ENCODE measurements at places on chromosomes 1 and 21.
A peak's percentile ranks its signal among the peaks of the same experiment; 100 is the strongest.

GRCh38 chr1:167145965-167146364, 52.1 kb downstream of the STYXL2 start:
- no peak for DNase-seq

DNA sequence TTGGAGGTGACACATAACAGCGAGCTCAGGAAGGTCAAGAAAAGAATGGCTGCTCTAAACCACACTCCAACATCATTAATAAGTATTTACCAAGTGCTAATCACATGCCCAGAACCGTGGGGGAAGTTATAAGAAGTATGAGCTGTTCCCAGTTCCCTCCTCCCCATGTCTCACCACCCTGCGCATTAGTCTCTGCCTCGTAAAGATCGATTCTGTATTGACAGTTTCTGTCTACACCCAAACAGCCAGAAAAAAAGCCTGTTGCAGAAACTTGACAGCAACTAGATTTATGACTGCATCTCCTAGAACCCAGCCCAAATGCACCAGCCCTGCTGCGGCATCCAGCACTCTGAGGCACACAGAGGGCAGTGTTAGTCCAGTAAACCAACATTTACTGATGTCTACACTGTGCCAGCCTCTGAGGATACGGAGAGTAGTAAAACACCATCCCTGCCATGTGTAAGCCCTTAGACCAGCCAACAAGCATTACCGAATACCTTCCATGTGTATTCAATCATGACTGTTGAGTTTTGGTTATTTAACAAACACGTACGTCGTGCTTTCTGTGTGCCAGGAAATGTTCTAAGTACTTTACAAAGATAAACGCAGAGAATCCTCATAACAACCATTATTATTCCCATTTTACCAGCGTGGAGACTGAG, 63.6 kb upstream of the ZBTB40 start:
- DNase-seq = no peak

DNA sequence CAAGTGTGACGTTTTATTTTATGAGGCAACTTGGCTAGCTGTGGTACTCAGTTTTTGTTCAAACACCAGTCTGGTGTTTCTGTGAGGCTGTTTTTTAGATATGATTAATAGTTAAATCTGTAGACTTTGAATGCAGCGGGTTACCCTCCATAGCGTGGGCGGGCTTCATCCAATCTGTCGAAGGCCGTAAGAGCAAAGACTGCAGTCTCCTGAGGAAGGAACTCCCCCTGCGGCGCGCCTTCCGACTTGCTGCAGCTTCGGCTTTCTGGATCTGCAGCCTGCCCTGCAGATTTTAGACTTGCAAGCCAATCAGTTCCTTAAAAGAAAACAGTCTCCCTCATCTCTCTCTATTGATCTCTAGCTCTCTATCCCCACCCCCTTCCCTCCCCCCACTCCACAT, 4.2 kb upstream of the ZNF496 start:
- DNase-seq = no peak

DNA sequence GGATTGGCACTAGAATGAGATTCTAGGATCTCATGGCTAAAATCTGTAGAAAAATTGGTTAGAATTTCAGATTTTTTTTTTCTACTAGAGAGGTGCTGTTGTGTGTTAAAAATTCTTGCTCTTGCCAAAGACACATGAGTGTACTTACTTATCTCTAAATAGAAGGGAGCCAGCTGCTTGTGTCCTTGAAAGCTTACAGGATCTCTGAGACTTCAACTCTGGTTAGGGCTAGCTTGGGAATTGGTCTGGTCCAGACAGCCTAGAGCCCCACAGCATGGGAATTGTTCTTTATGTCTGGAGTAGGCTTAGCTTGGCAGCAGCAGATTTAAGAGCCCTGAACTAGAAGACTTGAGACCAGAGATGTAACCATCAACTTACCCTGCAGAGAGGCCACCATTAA, 37.3 kb downstream of the MACO1 start:
- no peak for DNase-seq

- no peak for DNase-seq
These were observed 866.3 kb upstream of the B3GALT2 start for GRCh38 chr1:194052514-194053338.

DNA sequence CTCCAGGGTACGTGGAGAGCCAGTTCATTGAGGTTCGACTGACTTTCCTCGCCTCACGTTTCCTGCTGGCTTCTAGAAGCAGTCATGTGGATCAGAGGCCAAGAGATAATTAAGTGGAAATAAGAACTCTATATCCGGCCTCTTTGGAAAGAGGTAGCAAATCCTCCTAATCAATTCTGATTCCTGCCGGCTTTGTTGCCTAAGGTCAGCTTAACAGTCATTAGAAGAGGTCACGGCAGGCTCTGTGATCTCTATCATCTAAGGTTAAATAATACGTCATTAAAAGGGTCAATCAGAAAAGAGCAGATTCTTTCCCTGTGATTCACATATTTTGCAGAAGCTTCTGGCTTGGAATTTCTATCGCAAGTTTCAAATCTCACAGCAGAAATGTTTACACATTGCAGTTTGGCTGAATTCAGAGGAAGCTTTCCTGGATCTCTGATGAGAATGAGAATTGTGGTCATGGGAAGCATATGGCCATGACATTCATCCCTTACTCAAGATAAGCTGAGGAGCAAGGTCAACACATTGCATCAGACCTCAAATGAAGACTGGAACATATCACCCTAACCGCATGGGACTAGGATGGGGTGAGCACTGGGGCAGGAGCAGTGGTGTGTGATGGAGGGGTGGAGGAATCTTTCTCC, 189.4 kb downstream of the PBX1 start:
- no peak for DNase-seq

GRCh38 chr21:14763695-14764064, 217.6 kb upstream of the SAMSN1 start:
- no peak for DNase-seq

DNA sequence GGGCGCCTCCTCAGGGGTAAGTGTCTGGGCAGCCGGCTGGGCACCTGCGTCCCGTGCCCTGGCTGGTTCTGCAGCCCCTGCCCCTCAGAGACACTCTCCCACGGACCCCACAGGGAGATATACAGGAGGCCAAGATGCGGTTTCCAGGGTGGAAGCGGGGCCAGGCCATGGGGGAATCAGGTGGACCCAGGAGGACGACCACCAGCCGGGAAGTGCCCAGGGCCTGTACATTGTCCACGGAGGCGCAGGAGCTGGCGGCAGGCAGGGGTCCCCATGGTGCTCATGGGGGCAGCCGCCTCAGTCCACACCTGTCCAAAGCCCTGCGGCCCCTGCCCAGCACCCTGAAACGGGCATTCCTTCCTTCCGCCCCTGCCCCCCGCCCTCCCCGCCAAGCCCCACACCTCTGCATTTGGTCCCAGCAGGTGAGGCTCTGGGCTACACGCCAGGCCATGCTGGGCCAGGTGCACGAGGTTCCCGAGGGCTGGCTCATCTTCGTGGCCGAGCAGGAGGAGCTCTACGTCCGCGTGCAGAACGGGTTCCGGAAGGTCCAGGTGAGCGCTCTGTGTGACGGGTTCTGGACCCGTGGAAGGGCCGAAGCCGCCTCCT, 36.7 kb downstream of the SLC19A1 start:
- DNase-seq = no peak

GRCh38 chr1:5522531-5523145, 469.6 kb downstream of the NPHP4 start:
- no peak for DNase-seq

DNA sequence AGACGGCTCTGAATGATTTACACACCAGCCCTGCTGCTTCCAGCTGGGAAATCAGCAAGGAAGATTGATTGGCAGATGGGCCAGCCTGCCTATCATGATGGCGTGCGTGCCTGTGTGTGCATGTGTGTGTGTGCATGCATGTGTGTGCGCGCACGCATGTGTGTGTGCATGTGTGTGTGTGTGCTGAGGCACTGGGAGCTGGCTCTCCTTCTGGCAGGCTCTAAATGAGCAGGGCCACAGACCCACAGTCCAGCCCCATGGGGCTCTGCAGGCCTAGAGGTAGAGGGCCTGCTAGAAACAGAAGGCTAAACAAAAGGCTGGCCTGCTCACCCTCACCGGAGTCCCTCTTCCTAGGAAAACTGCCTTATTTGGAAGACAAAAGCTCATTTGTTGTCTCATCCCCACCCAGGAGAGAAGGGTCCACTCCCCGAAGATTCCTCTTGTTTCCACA, 6.0 kb downstream of the KLHDC8A start:
- no peak for DNase-seq

DNA sequence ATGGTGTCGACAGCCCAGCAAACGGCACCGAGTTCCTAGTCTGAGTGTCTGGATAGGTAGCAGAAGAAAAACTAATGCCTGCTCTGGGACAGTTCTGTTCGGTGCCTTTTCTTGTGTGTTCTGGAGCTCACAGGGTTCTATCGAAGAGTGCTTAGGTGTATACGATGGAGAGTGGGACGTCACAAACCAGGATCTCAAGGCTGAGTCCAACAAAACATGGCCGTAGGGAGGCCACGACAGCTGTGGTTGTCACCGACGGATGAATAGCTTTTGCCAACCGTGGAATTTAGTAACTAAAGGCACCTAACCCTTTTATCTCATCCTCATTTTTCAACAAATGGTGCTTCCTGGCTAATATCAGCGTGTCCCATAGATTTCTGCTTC, 635 bp upstream of the SYNJ1 start:
- DNase-seq = peak; percentile 37

GRCh38 chr1:101798417-101798816, 198.3 kb downstream of the OLFM3 start:
- no peak for DNase-seq

- no peak for DNase-seq
These were observed 2129.8 kb downstream of the NCAM2 start for GRCh38 chr21:23127973-23128372.

- DNase-seq = no peak
These were observed 4.7 kb downstream of the ELOA start for GRCh38 chr1:23748016-23748415.

DNA sequence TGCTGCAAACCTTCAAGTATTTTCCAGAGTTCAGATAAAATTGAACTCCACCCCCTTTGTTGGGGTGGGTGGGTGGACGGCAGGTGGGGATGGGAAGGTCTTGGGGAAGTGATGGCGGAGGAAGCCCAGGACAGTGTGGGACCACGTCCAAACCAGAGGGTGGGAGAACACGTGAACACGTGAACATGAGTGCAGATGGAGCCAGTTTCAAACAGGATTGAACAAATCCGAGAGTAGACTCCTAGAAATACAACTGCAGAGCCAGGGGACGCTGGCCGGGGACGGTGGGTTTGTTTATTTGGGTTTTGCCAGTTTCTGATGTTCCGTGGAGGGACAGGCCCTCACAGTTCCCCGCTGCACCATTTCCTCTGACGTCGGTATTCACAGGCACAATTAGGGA, 2.9 kb downstream of the KRTAP10-2 start:
- no peak for DNase-seq

DNA sequence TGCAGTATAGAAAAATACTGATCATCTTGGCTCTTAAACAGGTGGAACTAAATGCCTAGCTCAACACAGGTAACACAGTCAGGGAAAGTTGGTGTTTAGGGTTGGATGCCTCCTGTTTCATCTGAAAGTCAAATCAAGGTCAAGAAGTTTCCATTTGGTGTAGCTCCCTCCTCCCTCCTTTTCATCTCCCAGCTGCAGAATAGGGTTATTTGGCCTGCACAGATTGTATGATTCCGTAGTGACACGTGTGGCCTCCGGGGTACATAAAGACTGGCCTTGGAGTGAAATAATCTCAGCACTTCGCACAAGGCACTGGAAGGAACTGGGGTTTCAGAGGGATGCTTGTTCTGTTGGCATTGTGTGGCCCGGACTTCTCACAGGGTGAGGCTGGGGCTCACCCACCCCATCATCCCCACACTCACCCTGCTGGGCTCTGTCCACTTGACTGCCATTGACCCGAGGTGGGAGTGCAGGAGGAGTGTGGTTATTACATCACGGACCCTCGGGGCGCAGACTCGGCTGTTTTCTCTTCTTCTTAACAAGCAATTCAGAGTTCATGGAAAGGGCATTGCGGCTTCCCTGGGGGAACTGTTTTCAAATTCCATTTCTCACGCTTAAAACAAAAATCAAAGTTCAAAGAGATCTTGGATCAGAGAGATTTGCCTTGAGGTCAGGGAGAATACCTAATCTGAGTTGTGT, 18.4 kb downstream of the IGSF5 start:
- no peak for DNase-seq

DNA sequence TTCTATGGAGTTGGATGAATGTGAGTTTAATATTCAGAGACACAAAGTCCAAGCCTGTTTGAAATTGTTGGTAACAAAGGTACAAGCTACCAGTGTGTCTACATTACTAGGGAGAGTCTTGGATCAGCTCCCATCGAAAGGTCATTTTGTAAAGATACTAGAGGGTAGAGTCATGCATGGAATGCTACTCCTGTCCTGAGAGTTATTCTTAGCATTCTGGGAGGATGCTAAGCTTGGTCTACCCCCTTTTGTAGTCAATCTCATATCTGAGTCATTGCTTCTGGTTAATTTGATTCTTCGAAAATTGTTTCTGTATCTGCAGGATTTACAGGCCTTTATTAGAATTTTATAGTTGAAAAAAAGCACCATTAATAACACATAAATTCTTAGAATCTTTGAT, 240.2 kb downstream of the ST6GALNAC3 start:
- DNase-seq = no peak

DNA sequence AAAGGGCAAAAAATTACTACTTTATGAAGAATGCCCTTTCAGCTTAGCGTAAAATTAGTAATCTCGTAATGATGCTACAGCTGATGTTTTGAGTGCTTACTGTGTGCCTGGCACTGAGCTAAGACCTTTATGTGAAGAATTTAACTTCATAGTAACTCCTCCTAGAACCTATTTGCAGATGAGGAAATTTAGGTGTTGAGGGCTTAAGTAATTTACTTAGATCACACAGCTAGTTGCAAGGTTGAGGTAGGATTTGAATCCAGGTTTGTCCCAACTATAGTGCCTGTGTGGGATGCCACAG, 1.4 kb downstream of the ZMYM4 start:
- no peak for DNase-seq

GRCh38 chr1:19528438-19528837, 43.1 kb upstream of the CAPZB start:
- DNase-seq = no peak

DNA sequence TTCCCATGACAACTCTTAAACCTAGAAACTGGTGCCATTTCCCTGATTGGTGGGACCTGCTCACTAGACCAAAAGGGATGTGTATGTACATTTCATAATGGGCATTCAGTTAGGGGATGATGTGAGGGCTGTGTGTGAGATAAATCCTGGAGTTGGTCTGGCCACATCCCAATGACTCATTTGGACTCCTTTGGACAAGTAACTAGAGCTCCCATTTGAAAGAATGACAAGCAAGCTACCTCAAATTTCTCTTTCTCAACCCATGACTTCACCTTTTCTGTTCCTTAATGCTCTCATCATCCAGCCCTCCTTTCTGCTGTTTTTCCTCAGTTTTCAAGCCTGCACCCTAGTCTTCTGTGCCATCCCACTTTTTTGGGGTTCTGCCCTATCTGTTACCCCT, 27.9 kb downstream of the EBNA1BP2 start:
- no peak for DNase-seq

GRCh38 chr1:8326265-8326664, 8.4 kb downstream of the SLC45A1 start:
- no peak for DNase-seq

- DNase-seq = no peak
These were observed at the start of gene TMEM54 for GRCh38 chr1:32900956-32901822. TMEM54 (minus strand) TSS chr1:32901389; CDS start chr1:32901238, 151 bp downstream.
